ENCODE measurements at places on chromosomes 16 and 17.

DNA sequence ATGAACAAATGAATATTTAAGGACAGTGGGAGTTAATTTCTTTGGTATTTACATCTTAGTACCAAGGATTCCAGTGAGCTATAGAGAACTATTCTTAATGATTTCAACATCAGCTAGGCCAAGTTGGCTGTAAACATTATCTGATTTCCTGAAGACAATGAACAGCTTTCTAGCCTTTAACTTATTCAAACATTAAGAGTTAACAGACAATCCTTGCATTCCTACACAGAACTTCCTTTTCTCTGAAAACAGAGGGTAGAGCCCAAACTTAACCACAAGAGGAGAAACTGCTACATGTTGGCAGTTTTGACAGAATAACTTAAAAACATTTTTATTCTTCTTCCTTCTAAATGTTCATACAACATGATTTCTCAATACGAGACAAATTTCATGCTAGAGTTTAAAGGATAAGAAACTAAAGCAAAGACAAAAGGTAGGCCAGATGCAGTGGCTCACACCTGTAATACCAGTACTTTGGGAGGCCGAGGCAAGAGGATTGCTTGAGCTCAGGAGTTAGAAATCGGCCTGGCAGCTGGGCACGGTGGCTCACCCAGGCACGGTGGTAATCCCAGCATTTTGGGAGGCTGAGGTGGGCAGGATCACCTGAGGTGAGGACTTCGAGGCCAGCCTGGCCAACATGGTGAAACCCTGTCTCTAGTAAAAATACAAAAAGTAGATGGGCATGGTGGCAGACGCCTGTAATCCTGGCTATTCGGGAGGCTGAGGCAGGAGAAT lies 4.4 kb downstream of the CRLF3 start:
- no peak for DNase-seq

DNA sequence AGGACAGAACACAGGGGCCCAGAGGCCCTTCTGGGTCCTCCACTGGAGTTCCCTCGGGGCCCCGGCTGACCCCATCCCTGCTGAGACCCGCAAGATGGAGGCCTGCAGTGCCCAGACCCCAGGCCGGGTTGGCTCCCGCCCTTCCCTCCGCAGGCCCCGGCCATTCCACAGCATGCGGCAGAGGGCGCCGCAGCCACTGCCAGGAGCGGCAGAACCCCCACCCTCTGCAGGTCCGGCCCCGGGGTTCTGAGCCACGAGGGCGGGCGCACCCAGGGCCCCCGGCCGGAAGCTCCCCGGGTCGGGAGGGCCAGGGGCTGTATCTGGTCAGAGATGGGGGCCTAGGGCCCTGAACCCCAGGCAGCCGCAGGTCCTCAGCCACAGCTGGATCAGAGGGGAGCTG lies 2.4 kb upstream of the PERCC1 start:
- DNase-seq = no peak

DNA sequence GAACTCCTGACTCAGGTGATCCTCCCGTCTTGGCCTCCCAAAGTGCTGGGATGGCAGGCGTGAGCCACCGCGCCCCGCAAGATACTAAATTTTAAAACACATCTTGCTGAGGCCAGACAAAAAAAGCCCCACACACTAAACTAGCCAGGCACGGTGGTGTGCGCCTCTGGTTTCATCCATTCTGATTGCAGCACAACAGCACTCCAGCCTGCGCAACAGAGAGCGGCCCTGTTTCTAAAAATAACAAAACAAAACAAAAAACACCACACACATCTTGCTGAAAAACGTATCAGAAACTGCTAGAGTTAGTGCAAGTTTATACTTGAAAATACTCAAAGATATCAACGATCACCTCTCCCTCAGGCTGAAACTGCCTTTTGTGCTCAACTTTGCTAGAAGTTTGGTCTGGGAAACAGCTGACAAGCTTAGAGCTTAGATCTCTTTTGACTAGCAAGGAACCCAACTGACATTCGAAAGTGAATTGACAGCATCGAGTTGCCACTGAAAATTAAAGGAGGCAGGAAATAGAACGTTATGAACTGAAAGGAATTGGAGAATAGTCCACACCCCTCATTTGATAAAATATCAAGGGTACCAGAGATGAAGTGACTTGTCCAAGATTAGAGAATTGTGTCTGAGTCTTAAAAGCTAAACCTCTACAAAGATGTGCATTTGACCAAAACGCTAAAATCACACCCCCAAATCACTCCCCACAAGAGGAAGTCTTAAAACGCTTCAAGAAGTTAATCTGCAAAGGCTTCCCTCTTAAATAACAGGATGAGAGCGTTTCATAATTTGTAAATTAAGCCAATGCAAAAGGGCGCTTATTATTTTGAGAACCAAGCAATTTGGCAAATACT lies 908 bp downstream of the COG4 start:
- DNase-seq = no peak

GRCh38 chr16:30372038-30372712 lies 1.9 kb upstream of the TBC1D10B start:
- DNase-seq = no peak

DNA sequence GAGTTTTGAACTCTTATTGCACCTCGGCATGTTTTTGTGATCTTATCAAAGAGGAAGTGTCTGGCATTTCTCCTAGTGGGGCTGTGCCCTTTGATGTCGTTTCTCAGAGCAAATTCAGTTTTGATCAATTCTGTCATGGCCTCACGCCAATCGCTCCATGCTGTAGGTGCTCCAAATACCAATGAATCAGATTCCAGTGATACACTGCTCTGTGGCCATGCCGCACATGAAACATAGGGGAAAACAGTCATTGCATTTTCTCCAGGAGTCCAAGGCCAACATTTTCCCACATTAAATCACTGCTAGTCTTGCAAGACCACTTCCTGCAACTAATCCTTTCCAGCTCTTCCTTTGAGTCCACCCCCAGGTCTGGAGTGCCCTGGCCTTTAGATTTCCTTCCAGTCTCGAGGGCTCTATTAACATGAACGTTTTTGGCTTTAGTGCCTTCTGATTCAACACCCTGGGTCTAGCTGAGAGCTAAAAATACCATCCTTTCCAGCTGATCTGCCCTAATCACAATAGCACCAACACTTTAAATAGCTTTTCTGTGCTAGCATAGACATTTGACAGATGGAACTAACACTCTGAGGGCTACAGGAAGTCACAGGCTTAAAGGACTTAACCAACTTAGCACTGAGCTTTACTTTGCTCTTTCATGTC lies 18.2 kb upstream of the RASL10B start:
- no peak for DNase-seq

DNA sequence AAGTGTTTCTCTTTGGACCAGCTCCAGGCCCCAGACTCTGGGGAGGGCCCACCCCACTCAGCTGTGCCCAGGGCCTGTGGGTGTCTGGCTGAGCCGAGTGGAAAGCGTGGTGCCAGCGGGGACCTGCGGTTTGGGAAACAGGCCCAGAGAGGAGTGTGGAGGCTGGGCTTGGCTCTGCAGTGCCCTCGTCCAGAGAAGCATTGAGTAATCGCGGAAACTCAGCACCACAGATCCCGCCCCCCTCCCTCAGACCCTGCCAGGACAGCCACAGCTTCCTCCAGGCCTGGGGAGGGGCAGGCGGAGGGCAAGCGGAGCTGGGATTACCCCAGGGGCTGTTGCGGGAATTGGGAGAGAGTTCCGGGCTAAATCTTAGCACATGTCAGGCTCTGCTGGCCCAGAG lies 14.6 kb upstream of the PITPNA start:
- DNase-seq = no peak

DNA sequence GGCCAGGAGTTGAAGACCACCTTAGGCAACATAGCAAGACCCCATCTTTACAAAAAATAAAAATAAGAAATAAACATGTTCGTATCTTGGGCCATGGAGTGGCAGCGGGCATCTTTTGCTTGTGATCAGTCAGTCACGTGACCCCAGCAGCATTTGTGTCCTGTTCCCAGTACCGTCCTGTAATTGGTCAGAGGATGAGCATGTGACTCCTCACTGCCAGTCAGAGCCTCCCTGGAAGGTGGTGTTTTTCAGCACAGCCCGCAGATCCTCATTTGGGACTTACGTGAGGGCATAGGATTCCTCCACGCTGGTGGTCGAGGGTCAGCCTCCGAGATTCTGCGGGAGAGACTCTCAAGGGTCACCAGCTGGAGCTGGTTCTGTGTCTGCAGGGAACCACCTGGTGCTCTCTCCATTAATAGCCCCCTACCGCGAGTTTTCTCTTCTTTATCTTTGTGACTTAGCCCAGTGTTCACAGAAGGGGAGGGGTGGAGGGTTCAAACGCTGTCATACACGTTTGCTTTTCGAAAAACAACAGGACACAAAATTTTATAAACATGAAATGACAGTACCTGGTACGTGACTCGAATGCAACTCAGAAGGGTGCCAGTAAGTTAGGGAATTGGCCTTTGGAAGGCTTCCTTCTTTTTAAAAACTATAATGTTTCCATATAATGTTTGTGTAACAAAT lies 17.2 kb downstream of the MRC2 start:
- no peak for DNase-seq

- DNase-seq = no peak
Observed at GRCh38 chr17:34736611-34737010, 157.2 kb downstream of the TMEM132E start.

- DNase-seq = no peak
Observed at GRCh38 chr17:79835470-79835899, 3.8 kb downstream of the CBX4 start.

GRCh38 chr17:78356101-78356713 lies 3.7 kb downstream of the SOCS3 start:
- peak; percentile 94 for DNase-seq

GRCh38 chr17:44708401-44709263 lies at the start of gene DBF4B:
Gene DBF4B, plus strand, starts transcription at chr17:44708665. Its CDS starts 156 bp downstream, at chr17:44708821.
- peak; percentile 82 for DNase-seq

DNA sequence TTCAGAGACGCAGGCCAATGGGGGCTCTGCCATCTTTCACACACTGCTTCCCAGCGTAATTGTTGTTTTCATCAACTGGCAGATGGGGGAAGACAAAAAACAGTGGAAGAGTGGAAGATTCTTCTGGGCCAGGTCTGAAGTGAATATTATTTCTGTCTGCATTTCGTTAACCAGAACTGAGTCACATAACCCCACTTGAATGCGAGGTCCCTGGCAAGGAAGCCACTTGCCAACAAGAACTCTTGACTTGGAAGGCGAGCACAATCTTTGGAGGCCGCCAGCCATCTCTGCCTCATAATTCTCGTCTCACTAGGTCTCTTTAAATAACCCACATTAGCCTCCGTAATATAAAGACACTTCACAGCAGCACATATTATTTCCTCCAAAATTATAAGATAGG lies 75.4 kb downstream of the CYB561 start:
- no peak for DNase-seq

GRCh38 chr16:66261826-66262225 lies 104.7 kb upstream of the CDH5 start:
- DNase-seq = no peak

DNA sequence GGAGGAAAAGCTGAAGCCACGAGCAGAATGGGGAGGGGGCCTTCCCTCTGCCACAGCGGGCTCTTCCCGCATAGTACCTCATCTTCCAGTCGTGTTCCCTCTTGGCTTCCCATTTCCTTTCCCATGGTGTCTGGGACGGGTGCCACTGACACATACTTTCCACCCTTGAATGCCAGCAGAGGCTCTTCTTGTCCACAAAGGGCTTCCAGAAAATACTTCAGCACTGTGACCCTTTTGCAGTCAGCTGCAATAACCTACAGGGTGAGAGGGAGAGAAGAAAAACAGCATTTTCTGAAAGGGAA lies 30.7 kb downstream of the HIC1 start:
- DNase-seq = no peak

- no peak for DNase-seq
Observed at GRCh38 chr16:81310045-81310644, 4.6 kb upstream of the GAN start.

DNA sequence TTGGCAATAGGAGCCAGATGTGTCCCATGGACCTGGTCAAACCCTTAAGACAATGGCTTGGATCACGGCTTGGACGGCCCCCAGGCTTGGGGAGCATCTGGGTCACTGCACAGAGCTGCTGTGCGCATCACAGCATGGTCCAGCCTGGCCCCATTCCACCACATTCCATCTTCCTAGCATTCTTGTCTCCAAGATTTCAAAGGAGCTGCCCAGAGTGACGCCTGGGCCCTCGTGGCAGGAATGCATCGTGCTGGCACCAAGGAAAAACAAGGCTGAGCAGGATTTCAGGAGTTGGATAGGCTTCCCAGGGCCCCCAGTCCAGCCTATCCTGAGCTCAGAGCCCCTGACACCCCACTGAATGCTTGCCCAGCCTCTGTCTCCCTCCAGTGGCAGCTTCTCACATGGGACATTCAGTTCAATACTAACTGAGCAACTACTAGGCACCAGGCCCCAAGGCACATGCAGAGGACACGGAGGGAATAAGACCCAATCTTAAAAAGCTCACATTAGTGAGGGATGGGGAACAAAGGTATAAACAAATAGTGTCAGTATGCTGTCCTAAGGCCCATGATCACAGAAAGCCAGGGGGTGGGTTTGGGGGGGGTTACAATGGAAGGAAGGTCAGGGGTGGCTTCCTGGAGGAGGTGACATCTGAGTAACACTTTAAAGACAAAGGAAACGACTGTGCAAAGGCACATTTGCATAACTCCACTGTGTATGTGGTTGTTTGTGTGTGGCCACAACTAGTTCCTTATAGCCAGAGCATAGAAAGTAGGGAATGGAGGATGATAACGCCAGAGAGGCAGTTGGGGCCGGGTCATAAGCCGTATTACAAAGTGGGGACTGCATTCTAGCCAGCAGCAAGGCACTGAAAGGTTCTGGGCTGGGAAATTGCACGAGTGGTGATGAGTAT lies 34.1 kb downstream of the TK2 start:
- DNase-seq = no peak

DNA sequence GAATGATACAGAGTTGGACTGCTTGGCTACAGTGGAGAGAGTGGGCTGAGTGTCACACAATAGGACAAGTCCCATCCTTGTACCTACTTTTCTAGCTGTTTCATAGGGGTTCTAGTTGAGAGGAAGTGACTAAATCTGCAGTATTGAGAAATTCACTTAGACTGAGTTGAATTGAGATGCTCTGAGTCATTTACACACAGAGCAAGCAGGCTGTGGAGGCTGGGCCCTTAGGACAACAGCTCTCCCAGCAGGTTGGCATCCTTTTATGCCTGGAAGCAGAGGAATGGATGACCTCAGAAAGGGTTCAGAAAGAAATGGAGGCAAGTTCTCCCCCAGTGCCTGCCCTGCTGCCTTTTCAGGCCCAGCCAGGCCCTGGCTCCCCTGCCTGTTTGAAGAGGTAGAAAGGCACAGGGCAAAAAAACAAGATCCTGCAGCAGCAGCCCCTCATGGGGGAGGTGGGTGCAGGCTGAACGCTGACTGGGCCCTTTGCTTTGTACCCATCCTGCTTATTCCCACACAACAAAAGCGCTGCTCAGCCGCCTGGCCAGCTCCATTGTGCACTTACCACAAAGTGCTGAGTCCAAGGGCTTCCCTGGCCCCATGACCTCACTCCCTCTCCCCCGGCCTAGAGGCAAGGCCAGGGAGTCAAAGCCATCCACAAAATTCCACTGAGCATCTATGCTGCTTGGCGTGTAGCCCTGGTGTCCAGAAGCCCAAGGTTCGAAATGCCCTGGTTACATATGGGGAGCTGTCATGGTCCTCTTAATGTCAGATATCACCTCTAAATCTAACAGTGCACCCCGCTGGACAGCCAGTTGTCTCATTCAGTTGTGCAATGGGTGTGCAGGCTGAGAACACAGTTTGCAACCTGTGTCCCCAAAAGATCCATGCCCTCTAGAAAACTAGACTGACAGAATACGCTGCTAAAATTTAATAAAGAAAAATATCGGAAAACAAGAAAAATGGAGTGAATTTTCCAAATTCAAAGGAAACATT lies 5.4 kb upstream of the CRYBA1 start:
- DNase-seq = no peak

- no peak for DNase-seq
Observed at GRCh38 chr17:63290351-63290750, 155.8 kb downstream of the CYB561 start.

- DNase-seq = no peak
Observed at GRCh38 chr16:7513429-7513828, 180.8 kb downstream of the RBFOX1 start.

- DNase-seq = no peak
Observed at GRCh38 chr16:48161906-48162305, 6.1 kb upstream of the ABCC12 start.

Data from naive thymus-derived CD8-positive, alpha-beta T cell (primary cell).